ENCODE measurements at places on chromosomes 2 and 18.

GRCh38 chr2:109225170-109225782 lies 96.3 kb downstream of the SH3RF3 start:
- no peak for DNase-seq

- DNase-seq, result peak; percentile 80
Measured at GRCh38 chr2:233061591-233062450, 1.7 kb downstream of the INPP5D start.

DNA sequence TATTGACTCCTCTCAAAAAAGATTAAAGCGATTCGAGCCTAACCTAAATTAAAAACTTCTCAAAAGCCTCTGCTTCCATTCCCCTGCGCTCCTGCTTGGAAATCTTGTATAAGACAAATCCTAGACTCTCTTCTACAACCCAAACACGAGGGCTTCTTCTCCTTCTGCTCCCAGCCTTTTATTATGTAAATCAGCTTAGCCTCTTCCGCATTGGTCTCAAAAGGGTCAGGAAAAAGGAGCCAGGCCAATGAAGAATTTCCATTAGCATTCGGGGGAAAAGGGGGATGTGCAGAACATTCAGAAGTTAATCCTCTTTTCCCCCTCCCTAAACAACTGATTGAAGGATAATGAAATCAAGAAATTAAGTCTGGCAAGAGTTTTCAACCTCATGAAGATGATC lies 107.9 kb downstream of the FAM124B start:
- DNase-seq, result no peak

GRCh38 chr2:28598484-28598883 lies 102.6 kb downstream of the PLB1 start:
- DNase-seq, result no peak

- DNase-seq, result no peak
Measured at GRCh38 chr2:222024932-222025880, 273.6 kb downstream of the PAX3 start.

- DNase-seq, result no peak
Measured at GRCh38 chr2:35114765-35115164, 1240.8 kb upstream of the CRIM1 start.

DNA sequence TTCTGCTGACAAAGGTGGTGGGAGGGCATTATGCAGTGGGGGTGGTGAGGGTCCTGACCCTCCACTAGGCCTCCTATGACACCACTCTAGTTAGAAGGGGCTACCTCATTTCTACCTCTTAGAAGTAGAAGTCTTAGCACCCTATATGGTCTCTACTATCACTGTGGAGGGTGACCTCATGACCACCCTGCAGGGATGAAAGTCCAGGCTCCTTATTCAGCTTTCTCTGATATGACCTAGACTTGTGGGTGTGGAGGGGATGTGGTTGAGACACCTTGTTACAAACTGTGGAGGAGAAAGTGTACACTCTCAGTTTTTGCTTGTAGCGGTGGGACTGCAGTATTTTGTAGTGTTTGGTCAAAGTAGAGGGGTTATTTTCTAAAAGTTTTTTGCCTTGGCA lies 18.6 kb downstream of the TMEM182 start:
- no peak for DNase-seq

DNA sequence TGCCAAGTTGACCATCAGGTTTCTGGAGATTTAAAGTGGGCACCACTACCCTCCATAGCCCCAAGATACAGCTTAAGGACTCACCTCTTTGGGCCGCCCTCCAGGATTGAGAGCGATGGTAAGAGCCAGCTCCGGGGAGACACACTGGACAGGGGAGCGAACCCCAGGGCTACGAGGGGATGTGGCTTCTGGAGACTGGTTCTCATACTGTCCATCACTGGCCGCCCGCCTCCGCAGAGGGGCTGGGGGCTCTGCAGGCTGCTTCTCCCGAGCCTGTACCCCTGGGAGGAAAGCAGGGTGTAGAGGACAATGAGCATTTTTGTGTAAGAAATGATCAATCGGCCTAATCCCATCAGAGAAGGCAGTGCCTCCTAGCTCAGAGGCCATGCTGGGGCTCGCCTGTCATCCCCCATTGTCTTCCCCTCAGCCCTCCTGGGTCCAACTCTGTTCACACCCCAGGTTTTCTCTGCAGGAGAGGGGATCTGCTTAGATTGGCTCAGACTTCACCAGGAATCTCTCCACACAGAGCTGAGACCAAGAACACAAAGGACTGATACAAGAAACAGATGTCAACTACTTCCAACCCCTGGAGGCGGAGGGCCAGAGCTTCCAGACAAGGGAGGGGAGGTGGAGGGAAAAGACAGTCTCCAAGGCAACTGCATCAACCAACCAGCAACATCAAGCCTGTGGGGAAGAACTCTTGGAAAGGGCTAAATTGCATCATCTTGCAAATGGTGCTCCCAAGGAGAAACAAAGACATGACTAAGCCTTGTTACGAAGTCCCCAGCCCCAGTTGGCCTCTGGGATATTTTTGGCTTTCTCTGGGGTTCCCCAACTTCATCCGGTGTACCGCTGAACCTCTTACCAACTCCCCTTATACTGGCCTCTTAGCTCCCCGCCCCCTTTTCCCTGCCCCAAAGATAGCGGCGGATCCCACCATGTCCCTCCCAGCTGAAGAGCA lies 166.6 kb downstream of the TNS1 start:
- no peak for DNase-seq

GRCh38 chr18:45662468-45662867 lies 47.2 kb downstream of the SLC14A2 start:
- no peak for DNase-seq

- no peak for DNase-seq
Measured at GRCh38 chr2:128160616-128161275, 69.7 kb downstream of the UGGT1 start.

All from hematopoietic multipotent progenitor cell treated with erythropoietin and hydrocortisone succinate and interleukin-3 and kit ligand, for 17 days (in vitro differentiated cells).